ENCODE measurements at places on chromosomes 2 and 18.

DNA sequence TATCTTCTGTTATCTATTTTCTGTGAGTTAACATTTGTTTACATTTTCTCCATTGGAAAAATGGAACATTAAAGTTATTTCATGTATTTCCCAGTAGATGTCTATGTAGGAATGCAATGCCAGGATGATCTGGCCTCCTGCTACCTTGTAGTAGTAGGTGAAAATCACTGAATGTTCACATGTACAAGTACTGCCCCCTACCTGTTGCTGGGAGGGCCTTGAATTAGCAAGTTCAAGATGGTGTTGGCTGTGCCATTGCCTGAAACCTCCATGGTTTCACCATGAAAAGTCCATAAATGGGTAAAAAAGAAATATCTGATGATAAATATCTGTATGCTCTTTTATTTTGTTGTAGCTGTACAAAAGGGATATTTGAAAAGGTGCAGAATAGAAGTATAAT, 30.7 kb downstream of the XRCC5 start:
- no peak for DNase-seq

- DNase-seq: peak; percentile 54
Observed at GRCh38 chr2:20291106-20291564, 59.5 kb downstream of the PUM2 start.

DNA sequence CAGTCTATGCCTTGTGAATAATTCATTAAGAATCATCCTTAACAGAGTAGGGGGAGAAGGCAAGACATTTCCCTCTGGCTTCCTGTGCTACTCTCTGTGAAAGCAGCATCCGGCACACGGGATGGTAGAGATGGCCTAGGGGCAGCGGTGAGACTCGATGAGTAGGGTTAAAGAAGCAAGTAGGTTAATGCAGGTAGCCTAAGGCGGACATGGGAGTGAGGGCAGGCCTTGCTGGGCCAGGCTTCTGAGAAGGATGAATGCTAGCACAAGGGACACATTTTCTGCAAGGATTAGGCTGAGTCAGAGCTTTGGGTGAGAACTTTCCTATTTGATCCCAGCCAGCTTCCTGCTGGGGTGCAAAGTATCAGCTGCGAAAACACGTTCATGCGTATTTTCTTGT, 80.8 kb downstream of the NXPH2 start:
- DNase-seq: no peak

DNA sequence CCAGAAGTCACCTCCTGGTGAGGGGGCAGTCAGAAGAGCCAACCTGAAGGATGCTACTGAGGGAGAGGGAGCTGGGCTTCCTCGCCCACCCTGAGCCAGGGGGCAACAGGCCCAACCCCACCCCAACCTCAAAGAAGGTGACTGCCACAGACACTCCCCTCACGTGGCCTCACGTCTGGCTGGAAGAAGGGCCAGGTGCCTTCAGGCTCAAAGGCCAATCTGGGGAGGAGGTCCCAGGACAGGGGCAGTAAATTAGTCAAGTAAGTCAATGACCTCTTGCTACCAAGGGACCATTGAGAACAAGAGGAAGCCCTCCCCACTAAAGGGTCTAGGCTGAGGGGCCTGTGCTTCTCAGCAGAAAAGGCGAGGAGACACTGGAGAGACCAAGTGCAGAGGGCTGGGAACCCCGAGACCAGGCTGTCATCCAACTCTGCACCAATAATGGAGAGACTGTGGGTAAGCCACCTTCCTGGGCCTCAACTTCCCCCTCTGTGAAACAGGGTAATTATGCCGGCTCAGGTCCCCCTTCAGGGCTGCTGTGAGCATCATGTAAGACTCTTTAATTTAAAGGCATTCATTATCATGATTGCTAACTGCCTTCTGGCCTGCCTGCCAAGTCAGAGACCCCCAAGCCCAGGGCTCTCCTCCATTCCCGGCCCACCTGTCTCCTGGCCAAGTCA, 20.2 kb upstream of the TNS1 start:
- DNase-seq: no peak

DNA sequence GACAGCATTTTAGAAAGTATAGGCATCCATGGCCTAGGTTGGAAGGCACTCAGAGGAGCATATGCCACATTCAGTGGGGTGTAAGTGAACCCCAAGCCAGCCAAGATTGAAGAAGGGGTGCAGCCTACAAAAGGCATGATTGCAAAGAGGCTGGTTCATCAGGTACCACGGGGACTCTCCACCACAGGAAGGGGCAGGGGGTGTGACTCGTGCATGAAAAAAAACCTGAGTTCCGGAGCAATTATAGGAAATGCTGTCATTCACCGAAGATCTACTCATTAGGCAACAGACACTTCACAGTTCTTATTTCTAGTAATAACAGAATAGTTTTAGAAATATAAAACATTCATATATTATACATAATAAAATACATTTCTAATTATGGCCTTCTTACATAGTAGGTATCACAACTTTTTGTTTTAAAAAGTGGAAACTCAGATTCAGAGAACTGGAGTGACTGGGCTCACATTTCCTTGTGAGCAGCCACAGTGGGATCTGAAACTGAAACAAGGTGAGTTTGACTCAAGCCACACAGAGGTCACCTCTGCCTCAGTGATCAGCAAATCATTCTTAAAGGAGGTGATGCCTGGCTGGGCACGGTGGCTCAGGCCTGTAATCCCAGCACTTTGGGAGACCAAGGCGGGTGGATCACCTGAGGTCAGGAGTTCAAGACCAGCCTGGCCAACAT, 188.4 kb upstream of the GYPC start:
- DNase-seq: no peak

- DNase-seq: no peak
Observed at GRCh38 chr2:120826716-120827410, 91.2 kb downstream of the GLI2 start.

DNA sequence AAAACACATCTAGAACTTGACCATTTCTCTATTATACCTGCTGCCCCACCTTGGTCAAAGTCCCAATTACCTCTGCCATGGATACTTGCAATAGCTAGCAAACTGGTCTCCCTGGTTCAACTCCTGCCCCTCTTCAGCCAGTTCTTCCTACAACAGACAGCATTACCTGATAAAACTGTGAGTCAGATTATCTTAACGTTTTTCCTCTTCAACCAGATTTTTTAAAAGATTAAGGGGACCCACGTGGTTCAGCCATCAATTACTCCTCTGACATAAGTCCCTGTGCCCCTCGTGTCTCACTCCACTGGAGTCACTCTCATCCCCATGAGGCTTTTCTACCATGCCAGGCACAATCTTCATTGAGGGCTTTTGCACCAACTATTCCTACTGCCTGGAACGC, 5.3 kb upstream of the ARHGAP15 start:
- DNase-seq: no peak

- DNase-seq: no peak
Observed at GRCh38 chr2:23850564-23851256, 76.2 kb downstream of the ATAD2B start.

DNA sequence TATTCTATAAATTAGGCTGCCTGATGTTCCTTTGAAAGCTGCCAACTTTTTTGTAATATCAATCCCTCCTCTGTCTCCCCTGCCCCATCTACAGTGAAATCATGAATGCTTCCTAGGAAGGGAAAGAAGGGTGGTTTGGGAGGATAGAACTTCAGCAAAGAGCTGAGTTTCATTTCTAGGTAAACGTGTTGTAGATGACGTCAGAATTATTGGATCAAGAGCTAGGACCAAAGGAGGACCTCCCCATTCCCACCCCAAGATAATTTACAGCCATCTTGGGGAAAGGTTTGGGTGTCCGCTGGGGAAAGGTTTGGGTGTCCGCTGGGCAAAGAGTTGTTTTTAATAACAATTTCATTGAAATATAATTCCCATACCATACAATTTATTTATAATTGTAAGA, 11.2 kb upstream of the ANKRD53 start:
- no peak for DNase-seq

- no peak for DNase-seq
Observed at GRCh38 chr2:112588611-112589045, 4.2 kb downstream of the CHCHD5 start.

- no peak for DNase-seq
Observed at GRCh38 chr2:11691076-11691660, 21.2 kb upstream of the NTSR2 start.

DNA sequence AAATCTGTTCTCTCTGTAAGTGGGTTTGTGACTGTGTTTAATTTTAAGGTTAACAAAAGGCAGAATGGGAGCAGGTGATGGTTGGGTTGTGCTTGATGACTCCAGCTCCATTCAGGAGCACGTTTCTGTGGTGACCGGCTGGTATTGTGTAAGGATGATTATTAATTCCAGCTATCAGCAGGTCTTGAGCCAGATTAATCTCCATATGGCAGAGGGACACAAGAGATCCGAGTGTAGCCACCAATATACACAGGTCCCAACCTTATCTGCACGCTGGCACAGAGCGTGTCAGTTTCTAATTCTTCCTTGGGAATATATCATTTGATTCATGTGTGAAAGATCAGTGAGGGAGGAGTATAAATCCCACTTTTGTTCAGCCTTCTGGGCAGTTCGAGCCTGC, 199.0 kb upstream of the DCC start:
- DNase-seq: no peak

DNA sequence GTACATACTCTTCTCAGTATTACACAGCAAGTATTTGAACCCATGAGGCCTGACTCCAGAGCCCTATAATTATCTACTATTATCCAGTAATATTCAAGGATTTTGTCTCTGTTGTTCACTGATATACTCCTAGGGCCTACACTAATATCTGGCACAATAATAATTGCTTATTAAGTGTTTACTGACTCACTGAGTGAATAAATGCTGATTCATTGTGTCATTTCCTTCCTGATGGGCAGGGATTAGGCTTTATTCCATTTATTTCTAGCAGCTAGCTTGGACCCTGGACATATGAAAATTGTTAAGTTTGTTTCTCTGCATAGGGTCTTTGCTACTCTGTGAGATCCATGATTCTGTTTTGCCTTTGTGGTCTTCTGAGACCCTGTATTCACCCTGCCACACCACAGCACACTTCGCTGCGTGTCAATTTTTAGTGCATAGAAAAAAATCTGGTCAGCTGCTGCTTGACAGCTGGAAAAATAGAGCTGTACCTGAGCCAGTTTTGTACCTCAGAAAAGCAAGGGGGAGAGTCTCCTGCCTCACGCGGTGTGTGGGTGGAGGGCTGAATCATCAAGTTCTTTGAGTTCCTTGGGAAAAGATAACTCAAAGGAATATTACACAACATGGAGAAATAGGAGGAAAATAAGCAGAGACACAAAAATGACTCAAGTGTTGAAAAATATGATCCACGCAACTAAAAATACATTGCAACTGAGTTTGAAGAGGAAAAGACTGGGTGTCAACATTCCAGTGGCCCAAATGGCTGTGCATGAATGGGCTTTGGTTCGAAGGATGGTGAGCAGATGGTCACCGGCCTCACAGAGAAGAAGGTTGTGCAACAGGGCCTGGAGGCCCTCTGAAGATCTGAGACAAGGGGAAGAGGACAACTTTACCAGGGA, 18.9 kb upstream of the DPP4 start:
- DNase-seq: no peak

GRCh38 chr2:151886241-151886640, 58.0 kb upstream of the ARL5A start:
- DNase-seq: no peak

DNA sequence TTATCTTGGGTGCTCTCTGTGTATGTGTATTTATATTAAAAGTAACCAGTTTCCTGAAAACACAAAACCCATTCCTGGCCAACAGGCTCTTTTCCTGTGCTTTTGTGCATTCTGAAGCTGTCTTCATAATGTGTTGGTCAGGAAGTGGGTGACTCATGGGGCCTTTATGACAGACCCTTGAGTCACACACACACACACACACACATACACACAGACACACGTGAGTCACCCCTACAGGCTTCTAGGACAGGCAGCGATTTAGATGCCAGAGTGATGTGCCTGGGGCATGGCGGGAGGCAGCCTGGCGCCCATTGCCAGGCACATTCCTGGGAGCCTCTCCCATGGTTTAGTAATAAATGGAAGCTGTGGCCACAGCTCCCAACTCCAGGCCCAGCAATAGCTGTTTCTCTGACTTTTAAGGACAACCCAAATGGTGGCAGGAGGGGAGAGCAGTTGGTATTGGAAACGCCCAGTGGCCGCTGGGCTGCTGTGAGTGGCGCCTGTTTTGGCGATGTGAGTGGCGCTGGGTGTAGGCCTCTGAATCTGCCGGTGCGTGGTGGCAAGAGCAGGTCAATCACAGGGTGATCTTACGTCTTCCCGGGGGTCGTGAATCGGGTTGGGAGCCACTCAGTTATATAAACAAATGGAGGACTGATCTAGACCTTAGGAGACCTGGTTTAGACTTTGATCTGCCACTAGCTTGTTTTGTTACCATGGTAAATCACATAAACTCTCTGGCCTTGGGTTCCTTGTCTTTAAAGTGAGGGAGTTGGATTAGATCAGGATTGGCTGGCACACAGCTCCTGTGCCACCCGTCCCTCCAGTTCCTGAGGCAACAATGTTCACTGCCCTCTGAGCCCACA, 150.7 kb upstream of the DLX2 start:
- no peak for DNase-seq

GRCh38 chr2:54457323-54458023, 1.3 kb downstream of the SPTBN1 start:
- peak; percentile 59 for DNase-seq

DNA sequence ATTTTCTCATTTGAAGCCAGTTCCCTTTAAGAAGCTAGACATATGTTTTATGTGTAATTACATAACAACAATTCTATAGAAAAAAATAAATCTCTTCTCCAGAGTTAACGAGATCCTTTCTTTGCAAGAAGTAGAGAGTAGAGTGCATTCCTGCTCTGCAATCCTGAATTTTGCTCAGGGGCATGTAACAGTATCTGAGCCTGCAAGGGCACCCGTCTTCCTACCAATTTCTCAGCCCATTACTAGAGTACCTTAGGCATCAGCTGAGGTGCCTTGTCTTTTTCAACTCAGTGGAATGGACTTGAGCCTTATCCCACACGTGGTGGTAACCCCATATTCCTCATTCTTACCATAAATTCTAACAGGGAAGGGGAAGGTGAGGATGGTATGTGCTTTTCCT, 205.9 kb downstream of the IKZF2 start:
- DNase-seq: no peak

GRCh38 chr2:192243488-192243887, 48.8 kb upstream of the TMEFF2 start:
- DNase-seq: no peak

GRCh38 chr2:20483194-20483895, 36.5 kb downstream of the RHOB start:
- no peak for DNase-seq

DNA sequence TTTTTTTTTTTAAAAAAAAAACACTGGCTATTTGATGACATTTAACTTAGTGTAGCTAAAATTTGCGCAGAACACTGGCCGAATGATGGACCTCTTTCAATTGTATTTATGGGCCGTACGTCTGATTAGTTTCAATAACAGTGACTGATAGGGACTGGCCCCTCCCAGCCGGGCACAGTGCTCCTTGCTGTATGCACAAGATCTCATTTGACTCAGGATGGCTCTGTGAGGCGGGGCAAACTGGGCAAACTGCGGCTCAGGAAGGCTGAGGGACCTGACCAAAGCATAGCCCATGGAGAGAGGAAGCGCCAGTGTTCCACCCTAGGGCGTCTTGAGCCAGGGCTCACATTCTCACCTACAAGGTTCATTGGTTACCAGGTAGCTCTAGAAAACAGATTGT, 21.2 kb downstream of the TRAF3IP1 start:
- DNase-seq: no peak

GRCh38 chr2:172021955-172022354, 22.2 kb downstream of the METAP1D start:
- DNase-seq: peak; percentile 75
